ENCODE measurements at places on chromosomes 7 and 10. TPM values are rescaled to one million over a fixed set of nuclear protein-coding genes. Genes with fewer than 3 reads are reported as not detected.
A peak's percentile ranks its signal among the peaks of the same experiment; 100 is the strongest.

- DNase-seq, result no peak
Measured at GRCh38 chr10:18313140-18313530, 172.9 kb downstream of the CACNB2 start.

DNA sequence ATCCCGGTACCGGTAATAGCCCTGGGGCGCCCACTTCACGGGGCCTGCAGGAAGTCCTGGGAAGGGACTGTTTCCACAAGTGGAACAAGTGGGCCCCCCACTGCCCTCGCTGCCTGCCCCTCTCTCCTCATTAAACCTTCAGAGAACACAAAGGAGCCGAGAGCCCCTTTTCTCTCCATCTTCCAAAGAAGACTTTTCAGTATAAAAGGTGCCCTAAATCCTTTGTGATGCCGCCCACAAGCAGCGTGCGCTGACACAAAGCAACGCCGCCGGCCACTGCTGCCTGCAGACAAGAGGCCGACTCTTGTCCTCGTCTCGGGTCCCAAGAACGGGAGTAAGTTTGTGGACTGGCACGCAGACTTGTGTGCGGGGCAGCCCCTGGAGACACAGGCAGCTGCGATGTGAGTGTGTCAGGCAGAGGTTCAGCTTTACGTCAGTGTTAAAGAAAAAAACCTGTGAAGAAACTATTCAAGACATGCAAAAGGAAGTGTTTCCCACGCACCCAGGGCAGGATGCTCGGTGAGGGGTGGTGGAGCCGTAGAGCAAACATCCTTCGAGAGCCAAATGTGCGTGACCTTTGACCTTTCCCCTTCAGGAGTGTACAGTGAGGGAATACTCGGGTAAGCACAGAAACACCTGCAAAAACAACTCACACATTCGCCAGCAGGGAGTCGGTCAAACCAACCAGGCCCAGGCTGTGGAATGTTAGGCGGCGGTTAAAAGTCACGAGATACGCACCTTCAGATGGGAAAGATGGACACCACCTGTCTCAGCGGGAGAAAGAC, 118.2 kb downstream of the VIPR2 start:
- DNase-seq, result peak; percentile 65

CHAT gene
- total RNA-seq, result not detected

DNA sequence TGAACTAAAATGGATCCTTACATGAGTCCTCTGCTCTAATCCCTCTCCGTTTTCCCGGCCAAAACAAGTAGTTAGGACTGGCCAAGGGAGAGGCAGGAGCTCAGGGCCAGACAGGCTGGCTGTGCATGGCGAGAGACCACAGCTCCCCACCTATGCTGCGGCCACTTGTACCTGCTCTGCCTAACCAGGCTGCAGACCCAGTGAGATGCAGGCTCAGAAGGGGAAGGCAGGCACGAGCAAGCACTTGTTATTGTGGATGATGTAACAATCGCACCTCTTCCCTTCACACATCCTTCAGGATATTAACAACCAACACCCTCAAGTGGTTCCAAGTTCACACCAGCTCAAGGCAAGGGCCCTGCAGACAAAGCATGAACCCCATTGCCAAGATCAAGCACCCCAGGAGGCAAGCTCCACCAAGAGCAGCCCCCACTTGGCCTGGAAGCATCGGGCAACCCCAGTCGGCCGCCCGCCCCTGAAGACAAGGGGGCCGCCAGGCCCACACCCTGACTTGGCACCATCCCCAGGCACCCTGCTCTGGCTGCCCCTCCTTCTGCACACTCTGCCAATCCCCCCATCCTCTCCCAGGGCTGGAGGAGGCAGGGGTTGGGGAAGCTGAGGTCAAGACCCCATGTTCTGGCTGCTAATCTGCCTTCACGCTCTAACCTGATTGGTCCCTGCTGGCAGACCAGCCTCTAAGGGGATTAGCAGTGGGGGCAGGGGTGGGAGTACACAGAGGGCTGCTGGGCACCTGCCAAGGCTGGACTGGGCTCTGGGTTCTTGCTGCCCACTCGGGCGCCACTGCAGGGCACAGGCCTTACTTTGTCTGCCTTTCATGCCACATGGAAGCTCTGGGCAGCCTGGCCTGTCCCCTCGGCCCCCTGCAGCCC, 111.3 kb downstream of the SLIT1 start:
- DNase-seq, result no peak

SUN3 gene
- total RNA-seq, result 0.95 TPM

- no peak for DNase-seq
Measured at GRCh38 chr7:76375251-76375650, 16.5 kb upstream of the YWHAG start.

DNA sequence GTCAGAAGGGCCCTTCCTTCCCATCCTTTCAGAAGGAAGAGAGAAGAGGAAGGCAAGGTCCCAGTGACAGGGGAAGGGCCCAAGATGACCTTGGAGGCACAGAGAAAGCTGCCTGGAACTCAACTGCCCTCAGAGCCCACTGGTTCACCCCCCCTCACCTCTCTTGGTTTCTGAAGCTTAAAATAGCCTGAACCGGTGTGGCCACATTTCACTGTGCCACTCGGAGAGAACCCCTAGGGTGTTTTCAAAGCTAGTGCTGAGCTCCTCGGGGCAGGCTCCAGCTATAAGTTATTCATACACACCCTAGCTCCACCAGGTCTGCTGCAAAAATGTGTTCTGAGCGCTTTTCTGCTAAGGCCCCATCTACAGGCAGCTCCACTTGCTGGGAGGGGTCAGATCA, 60.9 kb upstream of the ADRB1 start:
- DNase-seq, result no peak

- DNase-seq, result no peak
Measured at GRCh38 chr7:45401155-45401554, 173.0 kb upstream of the ADCY1 start.

GRCh38 chr10:129465796-129466702, 992 bp upstream of the MGMT start:
- peak; percentile 6 for DNase-seq

ZC3HAV1 gene
- 125 TPM for total RNA-seq

GRCh38 chr7:146956321-146956720, 839.7 kb downstream of the CNTNAP2 start:
- DNase-seq, result no peak

DNA sequence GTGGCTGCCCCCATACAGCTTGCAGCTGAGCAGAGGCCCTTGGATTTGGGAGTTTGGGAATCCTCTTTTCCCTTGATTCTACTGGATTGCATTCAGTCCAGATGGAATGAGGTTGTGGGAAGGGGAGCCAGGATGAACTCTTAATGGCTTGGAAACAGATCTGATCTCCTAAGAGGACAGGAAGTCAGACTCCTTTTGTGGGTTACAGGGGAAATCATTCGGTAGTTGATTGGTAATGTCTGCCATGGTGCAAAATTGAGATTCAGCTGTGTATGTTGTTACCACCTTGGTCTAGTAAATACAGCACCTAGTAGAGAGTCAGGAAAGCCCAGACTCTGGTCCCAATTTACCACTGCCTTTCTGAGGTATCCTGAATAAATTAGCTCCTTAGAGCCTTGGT, 144.2 kb upstream of the TNRC18 start:
- DNase-seq, result no peak

DNA sequence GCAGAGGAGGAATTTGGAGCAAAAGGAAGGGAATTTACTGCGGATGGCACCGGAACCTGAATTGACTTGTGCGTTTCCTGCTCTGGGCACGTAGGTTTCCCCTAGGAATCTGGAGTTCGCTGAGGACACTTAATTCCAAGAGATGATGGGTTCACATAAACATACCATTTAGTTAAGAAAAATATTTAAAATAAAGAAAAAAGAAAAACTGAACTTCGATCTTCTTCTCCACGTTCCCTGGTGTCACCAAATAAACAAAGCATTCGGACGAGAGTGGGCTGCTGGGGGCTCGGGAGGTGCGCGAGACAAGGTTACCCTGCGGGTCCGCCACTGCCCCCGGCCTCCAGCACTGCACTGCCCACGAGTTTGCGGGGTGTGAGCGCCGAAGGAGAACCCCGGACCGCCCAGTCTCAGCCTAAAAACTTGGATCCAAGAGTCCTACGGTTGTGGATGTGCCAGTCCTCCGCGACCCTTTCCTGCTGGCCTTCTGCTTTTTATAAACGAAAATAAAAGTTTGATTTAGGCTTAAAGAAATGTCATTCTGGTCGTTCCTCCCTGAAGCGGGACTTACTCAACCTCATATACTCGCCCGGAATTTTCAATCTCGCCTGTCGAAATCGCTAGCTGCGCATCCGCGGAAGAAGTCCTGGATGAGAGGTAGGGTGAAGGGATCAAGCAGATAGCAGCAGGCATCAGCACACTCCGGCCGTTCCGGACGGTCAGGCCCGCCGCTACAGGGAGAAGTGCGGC, 30.3 kb downstream of the SKIDA1 start:
- no peak for DNase-seq

DNA sequence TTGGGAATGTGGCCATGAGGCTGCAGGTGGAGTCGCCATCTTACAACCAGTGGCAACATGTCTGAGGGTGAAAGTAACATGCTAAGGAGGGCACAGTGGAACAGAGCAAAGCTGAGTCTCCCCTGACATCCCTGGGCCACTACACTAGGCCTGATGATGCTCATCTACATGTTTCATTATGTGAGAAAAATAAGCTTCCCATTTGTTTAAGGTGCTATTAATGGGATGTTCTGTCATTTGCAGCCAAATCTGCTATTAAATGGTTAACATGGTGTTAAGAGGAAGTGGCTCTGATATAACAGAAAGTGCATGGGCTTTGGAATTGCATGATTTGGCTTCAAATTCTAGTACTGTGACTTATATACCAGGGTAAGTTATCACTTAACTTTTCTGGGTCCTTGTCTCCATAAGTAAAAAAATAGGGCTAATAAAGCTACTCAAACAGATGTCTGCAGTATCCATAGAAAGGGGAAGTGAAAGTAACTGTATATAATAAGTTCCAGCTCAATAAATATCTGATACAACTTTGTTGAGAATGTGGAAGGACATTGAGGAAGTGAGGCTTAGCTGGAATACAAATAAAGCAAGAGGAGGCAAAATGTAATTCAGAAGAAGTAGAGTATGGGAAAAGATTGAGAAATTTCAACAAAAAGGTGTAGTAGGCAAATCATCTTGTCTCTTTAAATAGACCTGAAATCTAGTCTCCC, 158.9 kb downstream of the RTKN2 start:
- no peak for DNase-seq

- no peak for DNase-seq
Measured at GRCh38 chr10:75038335-75038734, 73.1 kb upstream of the SAMD8 start.

- DNase-seq, result peak; percentile 51
Measured at GRCh38 chr7:128236924-128237586, 4.0 kb upstream of the LEP start.

GRCh38 chr7:26198781-26199169, 1.8 kb downstream of the HNRNPA2B1 start:
- no peak for DNase-seq

OR6B1 gene
- total RNA-seq, result not detected

DNA sequence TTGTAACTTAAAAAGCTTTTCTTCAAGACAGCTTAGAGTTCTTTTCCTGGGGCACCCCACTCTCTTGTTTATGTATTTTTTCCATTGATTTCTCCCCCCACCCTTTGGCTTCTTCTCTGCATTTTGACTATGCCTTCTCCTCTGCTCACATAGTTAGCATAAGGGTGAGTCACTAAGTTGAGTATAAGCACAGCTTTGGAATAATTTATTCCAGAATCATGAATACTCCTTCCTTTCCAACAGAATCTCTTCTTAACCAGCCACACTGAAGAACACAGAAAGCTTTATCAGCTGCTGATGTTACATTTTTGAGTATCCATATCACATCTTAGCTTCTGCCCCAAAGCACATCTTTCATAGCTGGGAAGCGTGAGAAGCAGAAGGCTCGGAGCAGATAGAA, 449.5 kb upstream of the MKI67 start:
- DNase-seq, result no peak

DNA sequence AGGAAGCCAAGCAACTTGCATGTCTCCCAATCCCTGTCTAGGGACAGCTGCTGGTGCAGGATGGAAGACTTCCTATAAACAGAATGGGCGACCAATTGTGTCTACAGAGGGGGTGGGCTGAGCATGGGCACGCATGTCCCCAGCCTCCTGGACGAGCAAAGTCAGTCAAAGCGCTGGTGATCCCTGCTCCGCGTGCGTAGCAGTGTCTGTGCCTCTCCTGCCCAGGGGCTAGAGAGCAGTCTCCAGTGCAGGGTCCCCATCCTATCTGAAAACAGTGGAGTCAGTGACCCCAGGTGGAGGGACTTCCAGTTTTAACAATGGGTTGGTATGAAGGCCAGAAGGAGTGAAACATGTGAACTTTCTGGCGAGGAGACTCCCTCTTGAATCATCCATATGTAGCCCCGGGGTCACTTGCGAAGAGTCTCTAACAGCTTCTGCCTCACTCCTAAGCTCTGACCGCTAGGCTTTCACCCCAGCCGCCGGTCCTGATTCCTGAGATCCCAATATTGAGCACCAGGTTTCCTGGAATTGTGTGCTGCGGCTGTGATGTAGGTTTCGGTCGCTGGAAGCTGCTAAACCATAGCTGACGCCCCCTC, 714 bp upstream of the CASP2 start:
- DNase-seq, result no peak

- DNase-seq, result no peak
Measured at GRCh38 chr7:128390871-128391565, 18.8 kb downstream of the IMPDH1 start.

DNA sequence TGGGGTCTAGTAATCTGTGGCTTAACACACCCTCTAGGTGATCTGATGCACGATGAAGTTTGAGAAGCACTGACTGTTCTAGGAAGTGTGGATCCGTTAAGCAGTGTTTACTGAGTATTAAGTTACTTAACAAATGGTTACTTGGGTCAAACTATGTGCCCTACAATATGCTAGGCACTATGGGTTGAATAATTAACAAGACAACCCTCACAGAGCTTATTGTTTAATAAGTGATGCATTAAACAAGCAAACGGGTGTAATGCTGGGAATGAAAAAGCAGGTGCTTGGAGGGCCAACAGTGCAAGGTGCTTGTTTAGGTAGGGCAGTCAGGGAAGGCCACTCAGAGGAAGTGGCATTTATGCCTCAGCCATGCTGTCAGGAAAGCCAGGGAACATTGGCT, 378.0 kb upstream of the PODXL start:
- DNase-seq, result no peak

CTTNBP2 gene
- not detected for total RNA-seq

DNA sequence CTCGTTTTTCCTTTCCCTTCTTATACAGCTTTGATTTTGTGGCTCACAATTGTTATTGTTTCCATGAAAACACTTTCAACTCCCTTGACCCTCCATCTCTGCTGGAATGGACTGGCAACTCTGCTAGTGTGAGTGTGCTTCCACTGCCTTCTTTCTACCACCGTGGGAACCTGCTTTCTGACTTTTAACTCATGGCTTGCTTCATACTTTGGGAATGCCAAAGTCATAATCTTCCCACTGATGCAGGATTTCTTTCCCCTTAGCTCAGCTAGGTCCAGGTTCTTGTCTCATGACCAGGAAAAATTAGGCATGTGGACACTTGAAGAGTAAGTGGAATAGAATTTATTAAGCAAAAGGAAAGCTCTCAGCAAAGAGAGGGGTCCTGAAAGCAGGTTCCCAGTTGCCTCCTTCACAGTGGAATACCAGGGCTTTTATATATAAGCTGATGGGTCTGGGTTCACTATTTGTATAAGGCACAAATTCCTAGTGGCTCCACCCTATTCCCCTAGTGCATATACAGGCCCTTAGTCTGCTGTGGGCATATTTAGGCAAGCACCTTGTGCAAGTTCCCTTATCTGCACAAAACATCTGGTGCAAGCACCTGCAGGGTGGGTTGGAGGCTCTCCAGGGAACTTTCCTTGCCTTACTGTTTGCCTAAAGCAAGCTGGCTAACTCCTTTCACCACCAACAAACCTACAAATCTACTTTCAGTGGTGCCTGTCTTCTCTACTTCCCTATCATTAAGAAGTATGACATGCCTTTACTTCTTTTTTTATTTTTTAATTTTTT, 119.5 kb downstream of the CFAP58 start:
- DNase-seq, result no peak

PRLHR gene
- total RNA-seq, result not detected

- no peak for DNase-seq
Measured at GRCh38 chr10:8056378-8056777, 1.9 kb downstream of the GATA3 start.

All from activated CD8-positive, alpha-beta T cell treated with anti-CD3 and anti-CD28 coated beads for 36 hours (primary cell).